Activated CD4-positive, alpha-beta memory T cell treated with anti-CD3 and anti-CD28 coated beads for 36 hours (primary cell): ENCODE measurements at places on chromosomes 13 and 19.

DNA sequence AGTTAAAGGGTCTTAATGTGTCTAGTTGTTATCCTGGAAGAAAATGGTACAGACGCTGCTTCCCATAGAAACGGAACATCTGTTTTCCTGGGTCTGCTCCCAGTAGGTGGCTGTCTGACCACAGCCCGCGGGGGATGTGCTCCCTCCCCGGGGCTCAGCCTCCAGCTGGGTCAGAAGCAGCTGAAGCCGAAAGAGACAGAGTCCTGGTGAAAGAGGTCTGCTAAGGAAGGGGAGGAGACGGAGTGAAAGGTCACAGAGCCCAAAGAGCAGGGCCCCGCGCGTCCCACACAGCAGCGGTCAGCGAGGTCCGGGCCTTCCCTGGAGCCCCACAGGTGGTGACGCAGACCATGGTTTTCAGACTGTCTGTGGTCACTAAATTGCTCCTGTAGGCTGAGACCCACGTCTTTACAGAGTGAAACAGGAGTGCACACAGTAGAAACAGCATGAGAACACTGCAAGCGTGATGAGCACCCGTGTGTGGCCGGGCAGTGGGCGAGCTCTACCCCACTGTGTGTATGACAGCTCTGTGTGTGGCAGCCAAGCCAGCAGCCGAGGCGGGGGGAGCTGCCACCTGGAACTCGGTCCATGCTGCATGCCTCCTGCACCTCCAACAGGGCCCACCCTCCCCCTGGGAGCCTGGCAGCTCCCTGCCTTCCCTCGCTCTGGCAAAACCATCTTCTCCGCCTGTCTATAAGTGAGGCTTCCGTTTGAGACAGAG, 52.0 kb upstream of the C13orf46 start:
- no peak for DNase-seq

DNA sequence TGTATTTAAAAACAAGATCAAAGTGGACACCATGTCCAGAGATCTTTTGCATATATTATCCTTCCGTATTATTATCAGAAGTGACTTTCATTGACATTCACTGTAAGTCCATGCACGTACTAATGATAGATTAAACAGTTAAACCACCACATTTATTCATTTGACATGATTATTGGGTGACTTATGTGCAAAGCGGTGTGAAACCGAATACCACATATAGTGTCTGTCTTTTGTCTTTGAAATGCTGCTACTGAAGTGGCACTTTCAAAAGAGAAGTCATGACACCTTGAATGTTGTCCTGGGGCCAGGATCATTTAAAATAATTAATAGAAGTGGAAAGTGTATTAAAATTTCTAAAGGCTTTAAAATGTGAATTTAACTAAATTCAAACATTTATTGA, 100.1 kb downstream of the ERCC5 start:
- DNase-seq, result no peak

GRCh38 chr13:94419925-94420305, 59.6 kb downstream of the DCT start:
- DNase-seq, result no peak

GRCh38 chr13:111542530-111543341, 222.3 kb downstream of the TEX29 start:
- DNase-seq, result no peak

- no peak for DNase-seq
Observed at GRCh38 chr19:1287354-1288225, 1.9 kb downstream of the EFNA2 start.

- DNase-seq, result no peak
Observed at GRCh38 chr13:76936763-76937162, 11.5 kb upstream of the ACOD1 start.

- DNase-seq, result no peak
Observed at GRCh38 chr19:38031423-38031770, 124.4 kb downstream of the SIPA1L3 start.

DNA sequence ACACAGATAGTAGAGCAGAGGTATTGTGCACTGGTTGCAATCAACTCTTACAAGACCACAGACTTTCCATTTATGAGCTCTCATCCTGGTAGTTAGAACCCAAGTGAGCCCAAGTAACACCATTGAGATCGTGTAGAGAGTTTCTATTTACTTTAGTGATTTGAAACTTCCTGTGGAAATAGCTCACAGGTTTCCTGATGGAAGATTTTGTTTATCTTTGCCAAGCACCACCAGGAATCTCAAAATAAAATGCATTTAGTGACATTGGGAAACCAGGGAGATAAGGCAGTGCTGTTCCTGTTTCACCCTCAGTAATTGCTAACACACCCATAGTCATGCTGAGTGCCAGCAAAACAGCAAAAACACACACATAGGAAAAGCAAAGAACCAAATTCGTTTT, 102.5 kb downstream of the FLT1 start:
- DNase-seq, result no peak

GRCh38 chr13:85411591-85411990, 387.6 kb downstream of the SLITRK6 start:
- DNase-seq, result no peak

GRCh38 chr13:40143106-40143505, 487.6 kb downstream of the COG6 start:
- DNase-seq, result no peak

GRCh38 chr13:114298866-114299265, 15.4 kb upstream of the CHAMP1 start:
- DNase-seq, result no peak

- DNase-seq, result no peak
Observed at GRCh38 chr19:45978156-45978555, 4.5 kb upstream of the NOVA2 start.

GRCh38 chr13:100129605-100130004, 40.7 kb downstream of the PCCA start:
- DNase-seq, result no peak

DNA sequence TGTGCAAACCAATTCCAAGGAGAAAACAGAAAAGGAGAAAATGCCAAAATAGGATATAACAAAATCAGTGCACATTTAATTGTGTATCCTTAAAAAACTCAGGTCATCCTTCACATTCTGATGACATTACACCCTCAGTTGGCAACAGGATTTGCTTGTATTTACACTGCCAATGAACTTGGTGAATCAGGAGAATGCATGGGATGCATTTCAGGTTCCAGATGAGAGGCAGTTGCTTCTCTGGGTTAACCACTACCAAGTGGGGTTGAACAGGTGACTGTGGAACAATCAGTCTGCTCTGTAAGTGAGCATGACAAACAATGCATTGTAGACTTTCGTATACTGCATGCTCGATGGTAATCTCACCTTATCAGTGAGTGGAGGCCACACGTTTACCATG, 79.1 kb downstream of the STARD13 start:
- no peak for DNase-seq

- no peak for DNase-seq
Observed at GRCh38 chr19:46722004-46722380, 5.1 kb upstream of the PRKD2 start.

DNA sequence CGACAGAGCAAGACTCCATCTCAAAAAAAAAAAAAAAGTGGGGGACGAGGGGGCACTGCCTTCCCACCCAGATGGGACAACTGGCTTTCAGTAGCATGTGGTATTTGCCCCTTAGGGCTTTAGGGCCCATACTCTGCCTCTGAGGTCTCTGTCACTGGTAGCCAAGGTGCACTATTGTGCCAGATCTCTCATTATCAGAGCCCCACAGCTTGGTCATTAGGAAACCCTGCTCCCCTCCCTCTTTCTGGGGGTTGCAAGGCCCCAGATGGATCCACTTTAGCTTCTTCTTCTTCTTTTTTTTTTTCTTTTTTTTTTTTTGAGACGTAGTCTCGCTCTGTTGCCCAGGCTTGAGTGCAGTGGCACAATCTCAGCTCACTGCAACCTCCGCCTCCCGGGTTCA, 11.2 kb upstream of the ZNF358 start:
- DNase-seq, result no peak

GRCh38 chr19:52099497-52100138, 4.1 kb upstream of the ZNF841 start:
- DNase-seq, result no peak

- no peak for DNase-seq
Observed at GRCh38 chr19:54316746-54317107, 3.8 kb upstream of the LILRA5 start.

DNA sequence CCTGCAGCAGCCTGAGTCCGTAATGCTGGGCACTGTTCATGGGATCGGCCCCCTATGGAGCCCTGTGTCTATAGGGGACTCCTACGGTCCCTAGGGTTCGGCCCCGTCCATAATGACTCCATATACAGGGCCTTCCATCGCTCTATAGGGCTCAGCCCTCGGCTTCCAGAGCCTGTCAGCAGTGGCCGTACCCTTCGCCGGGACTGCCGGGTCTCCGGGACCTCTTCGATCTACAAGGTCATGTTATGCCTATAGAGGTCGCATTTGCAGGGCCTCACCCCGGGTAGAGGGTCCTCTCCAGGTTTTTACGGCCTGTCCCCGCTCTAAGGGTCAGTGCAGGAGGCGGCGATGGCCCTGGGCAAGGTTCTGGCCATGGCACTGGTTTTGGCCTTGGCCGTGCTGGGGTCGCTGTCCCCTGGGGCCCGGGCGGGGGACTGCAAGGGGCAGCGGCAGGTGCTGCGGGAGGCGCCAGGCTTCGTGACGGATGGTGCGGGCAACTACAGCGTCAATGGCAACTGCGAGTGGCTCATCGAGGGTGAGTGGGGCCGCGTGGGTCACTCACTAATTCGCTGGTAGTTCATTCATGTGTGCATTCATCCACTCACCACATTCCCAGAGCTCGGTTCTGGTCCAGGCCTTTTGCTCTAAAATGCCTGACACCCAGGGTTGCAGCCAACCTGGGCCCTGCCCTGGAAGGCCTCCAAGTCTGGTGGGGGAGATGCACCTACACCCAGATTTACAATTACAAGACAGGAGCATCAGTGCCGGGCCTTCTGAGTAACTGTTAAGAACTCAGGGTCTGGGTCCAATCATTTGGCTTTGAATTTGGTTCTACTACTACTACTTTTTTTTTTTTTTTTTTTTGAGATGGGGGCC, 699 bp downstream of the MEGF8 start:
- peak; percentile 35 for DNase-seq

DNA sequence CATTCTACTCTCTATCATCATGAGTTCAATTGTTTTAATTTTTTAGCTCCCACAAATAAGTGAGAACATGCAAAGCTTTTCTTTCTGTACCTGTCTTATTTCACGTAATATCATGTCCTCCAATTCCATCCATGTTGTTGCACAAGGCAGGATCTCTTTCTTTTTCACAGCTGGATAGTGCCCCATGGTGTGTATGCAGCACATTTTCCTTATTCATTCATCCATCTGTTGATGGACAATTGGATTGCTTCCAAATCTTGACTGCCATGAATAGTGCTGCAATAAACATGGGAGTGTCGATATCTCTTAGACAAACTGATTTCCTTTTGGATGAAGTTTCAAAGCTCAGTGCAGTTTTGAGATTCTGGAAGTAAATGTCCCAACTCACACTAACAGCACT, 326.9 kb downstream of the FGF9 start:
- DNase-seq, result no peak

DNA sequence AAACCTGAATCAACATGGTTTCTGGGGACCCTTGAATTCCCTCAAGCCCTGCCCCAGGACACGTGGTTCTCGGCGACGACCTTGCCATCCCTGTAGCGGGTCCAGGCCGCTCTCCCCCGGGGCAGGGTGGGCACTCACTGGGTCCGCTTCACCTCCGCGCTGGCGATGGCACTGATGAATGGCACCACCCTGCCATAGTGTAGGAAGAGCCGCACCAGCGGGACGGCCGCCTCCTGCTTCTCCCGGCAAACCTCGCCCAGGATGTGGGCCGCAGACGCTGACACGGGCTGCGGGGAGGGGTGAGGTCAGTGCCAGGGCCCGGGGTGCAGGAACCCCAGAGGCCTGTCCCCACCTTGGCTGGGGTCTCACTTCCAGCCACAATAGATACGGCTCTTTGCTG, 44.1 kb upstream of the C13orf46 start:
- no peak for DNase-seq

- no peak for DNase-seq
Observed at GRCh38 chr19:19578252-19578651, 40.2 kb downstream of the CILP2 start.

- no peak for DNase-seq
Observed at GRCh38 chr13:21852043-21852442, 181.2 kb downstream of the FGF9 start.

- DNase-seq, result no peak
Observed at GRCh38 chr13:25980255-25980654, 71.6 kb downstream of the SHISA2 start.

GRCh38 chr19:17338433-17339078, 1.2 kb downstream of the GTPBP3 start:
- no peak for DNase-seq

DNA sequence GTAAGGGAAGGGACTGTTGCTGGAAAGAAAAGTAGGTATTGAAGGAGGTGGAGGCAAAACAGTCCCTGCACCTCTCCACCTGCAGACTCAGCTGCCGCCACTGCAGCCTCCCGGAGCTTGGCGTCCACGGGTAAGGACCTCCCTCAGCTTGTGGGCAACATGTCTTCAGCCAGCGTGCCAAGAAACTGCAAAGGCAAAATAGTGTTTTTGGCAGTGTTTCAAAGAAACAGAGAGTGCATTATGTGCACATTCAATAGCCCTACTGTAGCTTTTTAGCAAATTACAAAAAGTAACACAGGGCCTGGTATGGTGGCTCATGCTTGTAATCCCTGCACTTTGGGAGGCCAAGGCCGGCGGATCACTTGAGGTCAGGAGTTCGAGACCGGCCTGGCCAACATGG, 57.4 kb downstream of the ATP11A start:
- no peak for DNase-seq

GRCh38 chr13:22765547-22765946, 415.2 kb upstream of the SGCG start:
- no peak for DNase-seq

GRCh38 chr19:45973553-45974338, at the start of gene NOVA2:
NOVA2 (minus strand) TSS chr19:45973865; CDS start chr19:45973351, 514 bp downstream.
- DNase-seq, result peak; percentile 60

- DNase-seq, result no peak
Observed at GRCh38 chr13:60788156-60788829, 391.3 kb downstream of the TDRD3 start.

GRCh38 chr13:57408312-57408711, 223.2 kb upstream of the PCDH17 start:
- DNase-seq, result no peak

DNA sequence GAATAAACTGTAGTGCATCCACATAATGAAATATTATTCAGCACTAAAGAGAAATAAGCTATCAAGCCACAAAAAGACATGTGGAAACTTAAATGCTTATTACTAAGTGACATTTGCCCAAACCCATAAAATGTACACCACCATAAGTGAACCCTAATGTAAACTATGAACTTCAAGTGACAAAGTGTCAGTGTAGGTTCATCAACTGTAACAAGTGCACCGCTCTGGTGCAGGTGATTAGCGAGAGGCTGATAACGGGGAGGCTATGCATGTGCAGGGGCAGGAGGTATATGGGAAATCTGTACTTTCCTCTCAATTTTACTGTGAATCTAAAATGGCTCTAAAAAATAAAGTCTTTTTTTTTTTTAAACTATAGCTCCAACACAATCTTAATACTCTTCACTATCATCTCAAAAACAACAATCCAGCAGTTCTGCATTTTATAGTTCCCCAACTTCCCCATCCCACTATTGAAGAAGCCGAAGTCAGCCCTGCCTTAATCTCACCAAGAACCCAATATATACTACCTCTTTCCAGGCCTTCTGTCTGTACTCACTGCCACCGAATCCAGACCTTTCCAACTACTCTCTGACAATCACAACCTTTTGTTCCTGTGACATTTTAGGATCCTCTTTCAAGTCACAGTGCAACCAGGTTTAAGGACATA, 22.6 kb downstream of the ELF1 start:
- no peak for DNase-seq

- DNase-seq, result peak; percentile 51
Observed at GRCh38 chr19:50362030-50362412, 3.4 kb downstream of the NAPSA start.
